Stimulated activated naive CD4-positive, alpha-beta T cell treated with Interleukin-2 at 50 U/mL for 16 hours (primary cell): ENCODE measurements at places on chromosomes 4 and X.

GRCh38 chr4:141761926-141762325 lies 125.5 kb downstream of the IL15 start:
- DNase-seq: no peak

DNA sequence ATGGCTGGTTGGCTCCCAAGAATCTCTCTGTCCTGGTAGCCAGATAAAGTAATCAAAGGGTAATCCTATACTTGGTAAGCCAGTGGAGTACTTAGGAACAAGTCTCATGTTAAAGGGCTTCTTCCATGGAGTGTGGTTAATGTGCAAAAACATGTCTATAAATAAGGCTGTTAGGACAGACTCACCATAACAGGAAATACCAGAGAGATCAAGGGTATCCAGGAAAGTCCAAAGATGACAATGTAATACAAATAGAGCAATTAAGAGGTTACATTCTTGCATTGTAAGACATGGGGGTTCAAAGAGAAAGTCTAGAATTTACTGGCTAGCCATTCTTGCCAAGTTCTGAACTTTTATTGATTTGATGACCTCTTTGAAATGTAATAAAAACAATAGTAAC lies 61.9 kb upstream of the ZCCHC13 start:
- no peak for DNase-seq

- no peak for DNase-seq
These were observed 299.7 kb upstream of the AADAT start for GRCh38 chr4:170389411-170389810.

GRCh38 chrX:35439692-35440091 lies 358.4 kb upstream of the MAGEB16 start:
- no peak for DNase-seq

- DNase-seq: no peak
These were observed 519.6 kb downstream of the IQCM start for GRCh38 chr4:149296084-149296483.

DNA sequence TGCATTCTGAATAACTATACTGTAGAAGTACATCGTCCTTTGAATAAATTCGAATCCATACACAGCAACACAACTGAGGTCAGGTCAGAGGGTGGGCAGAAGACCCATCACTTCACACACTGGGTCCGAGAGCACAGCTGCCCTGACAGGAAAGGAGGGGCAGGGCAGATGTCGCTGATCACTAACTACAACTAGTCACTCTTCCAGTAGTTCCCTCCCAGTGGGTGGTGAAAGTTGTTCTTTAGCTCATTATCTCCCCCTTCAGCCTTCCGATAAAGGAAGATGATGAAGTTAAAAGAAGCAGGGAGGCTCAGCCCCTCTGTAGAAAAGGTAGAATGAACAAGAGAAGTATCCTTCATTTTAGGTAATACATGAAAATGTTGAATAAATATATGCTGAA lies 278.9 kb downstream of the INPP4B start:
- DNase-seq: peak; percentile 60

DNA sequence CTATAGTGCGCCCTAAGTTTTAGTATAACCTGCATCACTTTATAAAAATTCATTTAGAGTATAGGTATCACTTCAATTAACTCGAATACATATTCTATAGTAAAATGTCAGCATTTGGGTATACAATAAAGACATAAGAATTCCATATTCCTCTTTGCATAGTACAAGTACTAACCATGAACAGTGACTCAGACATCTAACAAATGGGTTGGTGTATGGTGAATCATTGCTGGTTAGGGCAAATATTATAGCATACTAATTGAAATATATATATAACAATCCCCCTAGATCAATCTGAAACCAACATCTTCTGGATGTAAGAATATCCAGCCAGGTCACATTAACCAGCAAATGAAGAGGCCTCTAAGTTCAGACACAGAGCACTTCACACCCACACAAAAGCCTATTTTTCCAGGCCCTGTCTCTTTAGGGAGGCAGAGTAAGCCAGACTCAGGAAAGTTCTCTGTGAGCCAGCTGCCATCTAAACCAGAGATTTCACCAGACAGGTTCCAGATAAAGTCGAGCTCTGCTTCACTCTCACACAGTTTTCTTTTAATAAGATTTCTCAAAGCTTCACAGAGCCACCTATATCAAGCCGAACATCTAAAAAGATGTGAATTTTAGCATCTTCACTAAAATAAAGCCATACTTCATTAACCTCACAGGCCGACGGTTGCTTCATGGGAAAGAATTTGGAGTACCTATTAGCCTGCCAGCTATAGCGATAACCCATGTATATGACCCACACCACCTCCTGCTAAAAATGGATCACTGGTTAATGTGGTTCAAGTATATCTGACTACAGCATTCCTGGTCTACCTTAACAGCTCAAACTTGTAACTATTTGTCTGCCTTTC lies 200.0 kb upstream of the FTHL17 start:
- DNase-seq: no peak

- DNase-seq: peak; percentile 34
These were observed 3.9 kb downstream of the MAML3 start for GRCh38 chr4:140149846-140150635.

GRCh38 chr4:152807294-152807829 lies 27.6 kb downstream of the ARFIP1 start:
- DNase-seq: no peak

DNA sequence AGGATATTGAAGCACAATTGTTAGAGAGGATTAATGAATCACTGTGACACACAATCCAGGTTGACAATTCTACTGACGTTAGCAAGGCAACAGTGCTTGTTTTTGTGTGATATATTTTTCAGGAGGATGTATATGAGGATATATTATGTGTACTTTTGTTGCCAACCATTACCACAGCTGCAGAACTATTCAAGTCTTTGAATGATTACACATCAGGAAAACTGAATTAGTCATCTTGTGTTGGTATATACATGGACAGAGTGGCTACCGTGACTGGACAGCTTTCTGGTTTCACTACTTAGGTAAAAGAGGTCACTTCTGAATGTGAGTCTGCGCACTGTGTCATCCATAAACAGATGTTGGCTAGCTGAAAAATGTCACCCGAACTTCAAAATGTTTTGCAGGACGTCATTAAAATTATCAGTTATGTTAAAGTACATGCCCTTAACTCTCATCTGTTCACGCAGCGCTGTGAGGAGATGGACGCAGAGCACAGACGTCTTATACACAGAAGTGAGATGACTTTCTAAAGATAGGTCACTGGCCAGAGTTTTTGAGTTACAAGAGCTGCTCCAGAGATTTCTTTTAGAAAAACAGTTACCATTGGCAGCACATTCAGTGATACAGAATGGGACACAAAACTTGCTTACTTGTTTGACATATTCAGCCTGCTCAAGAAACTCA lies 69.0 kb downstream of the MRPL1 start:
- no peak for DNase-seq

GRCh38 chr4:87007528-87008446 lies 73.0 kb downstream of the AFF1 start:
- DNase-seq: peak; percentile 25

DNA sequence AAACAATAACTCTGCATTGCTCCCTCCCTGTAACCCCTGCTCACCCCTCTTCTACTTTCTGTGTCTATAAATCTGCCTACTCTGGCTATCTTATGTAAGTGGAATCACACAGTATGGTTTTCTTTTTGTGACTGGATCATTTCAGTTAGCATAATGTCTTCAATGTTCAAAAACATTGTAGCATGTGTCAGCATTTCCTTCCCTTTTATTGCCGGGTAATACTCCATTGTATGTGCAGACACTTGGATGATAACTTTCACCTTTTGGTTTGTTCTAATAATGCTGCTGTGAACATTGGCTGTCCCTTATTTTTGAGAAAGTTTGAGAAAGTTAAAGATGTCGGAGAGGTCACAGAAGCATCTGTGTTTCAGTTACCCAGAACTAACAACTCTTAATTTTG lies 60.6 kb upstream of the TLR2 start:
- DNase-seq: no peak

DNA sequence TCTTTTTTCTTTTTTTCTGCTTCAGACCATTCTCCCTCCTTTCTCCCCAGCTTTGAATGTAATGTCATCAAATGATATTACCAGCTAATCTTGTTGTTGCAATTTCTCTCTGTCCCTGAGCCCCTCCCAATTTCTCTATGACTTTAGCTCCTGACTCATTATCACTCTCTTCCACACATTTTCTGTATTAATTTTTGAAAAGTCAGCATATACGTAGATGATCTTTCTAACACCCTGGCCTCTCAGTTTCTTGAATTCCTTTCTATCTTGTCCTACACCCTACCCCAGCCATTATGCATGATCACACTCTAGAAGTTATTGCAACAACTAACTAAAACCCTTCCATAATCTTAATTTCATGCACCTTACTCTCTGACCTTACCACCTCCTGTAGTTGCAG lies 13.1 kb upstream of the TRPC3 start:
- no peak for DNase-seq

DNA sequence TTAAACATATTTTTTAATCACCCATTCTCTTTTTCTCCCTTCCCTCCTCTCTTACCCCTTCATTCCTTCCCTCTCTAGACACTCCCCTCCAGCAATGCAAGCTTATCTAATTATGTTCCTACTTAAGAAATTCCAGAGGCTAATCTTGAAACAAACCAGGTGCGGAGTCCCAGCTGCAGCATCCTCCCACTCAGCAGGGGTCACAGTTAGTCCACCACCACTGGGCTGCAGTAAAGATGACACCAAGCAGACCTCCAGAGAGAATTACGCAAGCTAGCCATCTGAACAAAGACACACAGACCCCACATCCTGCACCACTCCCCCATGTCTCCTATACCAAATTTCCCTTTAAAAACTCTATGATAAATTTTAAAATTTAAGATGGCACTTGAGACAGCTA lies 13.9 kb upstream of the SEC24B start:
- DNase-seq: no peak

GRCh38 chrX:47958761-47959342 lies 44.9 kb downstream of the ZNF182 start:
- DNase-seq: no peak

GRCh38 chrX:119410027-119410819 lies 11.1 kb downstream of the SLC25A43 start:
- no peak for DNase-seq

- DNase-seq: no peak
These were observed 5.7 kb downstream of the ELK1 start for GRCh38 chrX:47644557-47645091.

DNA sequence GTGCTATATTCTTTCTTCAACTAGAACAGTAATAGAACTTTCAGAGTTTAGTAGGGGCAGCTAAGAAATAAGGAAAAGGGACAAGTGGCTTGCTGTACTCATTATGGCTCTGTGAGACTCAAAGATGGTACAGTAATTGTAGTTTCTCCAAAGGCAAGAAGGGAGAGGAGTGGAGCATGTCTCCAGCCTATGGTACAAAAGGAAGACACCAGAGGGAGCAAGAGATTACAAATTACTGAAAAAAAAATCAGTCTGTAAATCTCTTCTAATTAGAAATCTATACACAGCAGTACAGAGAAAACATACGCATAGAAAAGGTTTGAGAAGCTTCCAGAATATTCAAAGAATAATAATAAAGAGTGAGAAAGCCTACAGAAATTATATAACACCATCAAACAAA lies 61.4 kb downstream of the KLHL4 start:
- no peak for DNase-seq

DNA sequence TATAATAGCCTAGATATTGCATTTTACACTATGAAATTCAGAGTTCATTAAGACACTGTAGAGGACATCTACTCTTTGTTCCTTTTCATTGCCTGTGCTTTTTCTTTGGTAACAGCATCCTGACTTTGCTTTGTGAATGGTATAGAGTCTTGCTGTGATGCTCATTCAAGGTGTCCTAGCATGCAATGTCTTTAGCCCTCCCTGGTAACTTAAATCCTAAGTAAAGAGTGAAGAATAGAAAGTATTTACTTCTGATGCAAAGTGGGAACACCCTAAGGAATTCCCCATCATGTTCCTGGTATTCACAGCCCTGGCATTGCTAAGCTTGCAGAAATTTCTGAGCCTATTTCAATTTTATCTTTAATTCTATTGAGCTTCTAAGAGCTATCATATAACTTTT lies 400.1 kb downstream of the FAT4 start:
- no peak for DNase-seq

DNA sequence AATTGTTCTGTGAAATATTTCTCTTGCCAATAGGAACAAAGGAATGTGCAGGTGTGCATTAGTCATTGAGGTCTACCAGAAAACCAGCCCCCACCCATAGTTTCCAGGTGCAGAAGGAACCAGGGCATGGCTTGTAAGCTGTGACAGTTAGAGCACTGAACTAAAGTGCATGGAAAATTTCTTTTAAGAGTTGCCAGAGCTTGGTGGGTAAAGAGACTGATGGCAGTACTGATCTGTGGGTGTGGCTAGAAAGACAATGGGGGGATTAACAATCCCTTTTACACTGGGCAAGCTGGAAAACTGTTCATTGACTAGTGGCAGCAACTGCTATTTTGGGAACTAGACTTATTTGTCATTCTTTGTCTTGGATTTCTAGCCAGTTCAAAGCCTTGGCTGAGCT lies 326.9 kb downstream of the PCDH19 start:
- no peak for DNase-seq

DNA sequence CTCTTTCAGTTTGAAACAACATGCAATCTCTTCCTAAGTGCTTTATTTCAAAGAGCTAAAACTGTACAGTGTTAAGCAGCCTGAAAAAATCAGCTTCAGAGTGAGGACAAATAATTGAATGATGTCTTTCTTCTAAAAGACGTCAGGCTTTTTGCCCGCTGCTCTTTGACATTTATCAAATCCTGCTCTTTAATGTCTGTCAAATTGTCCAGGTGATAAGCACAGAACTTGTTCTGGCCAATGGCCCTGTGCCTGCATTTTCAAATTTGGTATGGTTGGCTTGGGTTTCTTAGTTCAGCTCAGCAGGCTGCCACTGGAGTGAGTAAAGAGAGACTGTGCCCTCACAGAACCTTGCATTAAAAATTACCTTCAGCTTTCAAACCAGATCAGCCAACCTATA lies 712.9 kb upstream of the LCORL start:
- no peak for DNase-seq

GRCh38 chr4:141571362-141571761 lies 65.0 kb upstream of the IL15 start:
- DNase-seq: no peak
